ENCODE measurements at places on chromosomes 6 and 20.

DNA sequence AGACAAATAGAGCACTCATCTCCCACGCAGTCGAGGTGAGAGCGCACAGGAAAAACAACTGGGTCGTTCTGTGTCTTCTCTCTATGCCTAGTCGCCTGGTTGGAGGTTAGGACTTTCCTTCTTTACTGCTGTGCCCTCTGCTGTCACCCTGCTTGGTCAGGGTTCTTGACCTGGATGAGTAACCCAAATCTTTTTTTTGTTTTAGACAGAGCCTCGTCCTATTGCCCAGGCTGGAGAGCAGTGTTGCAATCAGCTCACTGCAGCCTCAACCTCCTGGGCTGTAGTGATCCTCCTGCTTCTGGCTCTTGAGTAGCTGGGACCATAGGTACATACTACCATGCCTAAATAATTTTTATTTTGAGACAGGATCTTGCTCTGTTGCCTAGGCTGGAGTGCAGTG is 24.5 kb downstream of the PRPF6 start:
- no peak for DNase-seq

GRCh38 chr6:10521104-10521808 is at the start of gene GCNT2:
GCNT2 (plus strand) TSS chr6:10521351; CDS start chr6:10528912, 7,561 bp downstream.
- DNase-seq: peak; percentile 89

- DNase-seq: no peak
Measured at GRCh38 chr6:1044040-1044836, 267.7 kb upstream of the FOXQ1 start.

DNA sequence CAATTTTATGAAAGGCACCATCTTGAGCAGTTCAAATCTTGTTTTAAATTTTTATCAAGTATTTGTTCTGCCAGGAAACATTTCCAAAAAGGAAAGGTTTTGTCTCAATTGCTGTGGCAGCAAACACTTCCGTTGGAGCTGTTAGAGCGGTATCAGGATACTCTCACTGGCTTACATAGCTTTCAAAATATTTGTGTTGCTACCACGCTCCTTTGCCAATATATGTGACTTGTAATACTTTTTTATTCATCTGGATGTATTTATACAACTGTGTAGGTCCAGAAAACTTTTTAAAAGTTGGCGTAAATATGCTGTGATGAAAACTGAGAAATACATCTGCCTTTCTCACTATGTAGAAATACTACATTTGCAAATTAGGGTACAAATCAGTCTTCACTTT is 37.8 kb upstream of the NHSL1 start:
- no peak for DNase-seq

GRCh38 chr6:51678905-51679620 is 408.4 kb downstream of the PKHD1 start:
- DNase-seq: peak; percentile 34

All from T47D (cell line).